Inflammatory macrophage treated with lipopolysaccharide for 1 hour (primary cell): ENCODE measurements at places on chromosomes 11 and 22.

DNA sequence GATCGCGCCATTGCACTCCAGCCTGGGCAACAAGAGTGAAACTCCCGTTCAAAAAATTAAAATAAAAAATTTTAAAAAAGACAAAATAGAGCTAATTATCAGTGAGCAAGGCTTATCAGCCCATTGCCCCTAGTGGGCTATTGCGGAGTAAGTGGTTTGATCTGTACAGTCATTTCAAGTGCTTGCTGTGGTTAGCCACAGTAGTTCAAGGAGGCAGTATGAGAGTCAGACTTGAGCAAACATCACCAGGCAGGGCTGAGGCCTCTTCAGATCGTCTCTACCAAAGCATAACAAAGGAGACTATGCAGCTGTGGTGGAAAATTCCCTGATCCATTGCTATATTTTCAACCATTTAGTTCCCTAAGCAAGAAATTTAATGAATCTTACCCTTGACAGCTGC lies 4.3 kb upstream of the SBF2 start:
- DNase-seq, result no peak

DNA sequence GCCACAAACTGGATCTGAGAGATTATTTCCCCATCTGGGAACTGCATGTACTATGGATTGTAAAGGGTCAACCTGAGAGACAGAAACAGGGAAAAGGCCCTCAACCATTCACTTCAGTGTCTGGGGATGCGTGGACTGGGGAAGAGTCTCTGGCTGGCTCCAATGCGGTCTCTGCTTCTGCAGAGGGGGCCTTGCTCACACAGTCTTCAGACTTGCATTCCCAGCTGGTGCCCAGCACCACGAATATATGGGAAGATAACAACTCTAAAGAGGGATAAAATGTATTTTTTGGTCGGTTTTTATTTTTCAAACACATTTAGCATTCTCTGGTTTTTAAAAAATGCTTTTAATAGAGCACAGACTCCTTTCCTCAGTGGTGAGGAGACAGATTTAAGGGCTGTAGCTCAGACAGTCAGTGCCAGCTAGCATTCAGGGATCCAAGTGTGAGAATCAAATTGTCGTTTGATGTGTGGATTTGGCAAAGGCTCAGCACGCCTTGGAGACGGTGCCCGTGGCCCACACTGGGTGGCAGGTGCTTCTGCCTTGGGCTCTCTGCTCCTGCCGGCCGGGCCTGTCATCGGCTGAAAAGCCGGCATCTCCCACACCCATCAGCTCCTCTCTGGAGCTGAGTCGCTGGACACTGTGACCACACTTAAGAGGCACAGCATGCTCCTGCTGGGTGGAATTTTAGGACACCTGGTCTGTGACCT lies 8.0 kb upstream of the EFCAB6 start:
- no peak for DNase-seq

DNA sequence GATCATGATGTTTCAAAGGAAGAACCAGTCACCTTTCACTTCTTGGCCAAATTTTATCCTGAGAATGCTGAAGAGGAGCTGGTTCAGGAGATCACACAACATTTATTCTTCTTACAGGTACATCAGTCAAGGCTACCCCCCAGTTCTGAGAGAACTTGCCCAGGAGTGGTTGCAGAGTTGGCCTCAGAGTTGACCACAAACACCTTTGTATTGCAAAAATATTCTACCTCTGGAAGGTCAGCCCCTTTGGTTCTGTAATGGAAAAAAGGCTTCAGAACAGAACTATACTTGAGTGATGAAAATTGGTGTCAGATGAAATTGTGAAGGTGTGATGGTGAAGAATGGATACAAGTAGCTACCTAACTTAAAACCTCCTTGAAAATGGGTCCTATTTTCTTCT lies 35.7 kb downstream of the NF2 start:
- no peak for DNase-seq

- no peak for DNase-seq
These were observed 19.6 kb downstream of the DAGLA start for GRCh38 chr11:61699737-61700160.

GRCh38 chr22:21965762-21966288 lies 13.2 kb upstream of the PPM1F start:
- no peak for DNase-seq
